ENCODE measurements at places on chromosomes 12 and 14. TPM values are rescaled to one million over a fixed set of nuclear protein-coding genes. Genes with fewer than 3 reads are reported as not detected.

- no peaks in the 10 kb centered on the region for H3K36me3 ChIP-seq
- H3K4me1 ChIP-seq: no peaks in the 10 kb centered on the region
Measured at GRCh38 chr14:90545382-90545781, 148.6 kb downstream of the CALM1 start.

DNA sequence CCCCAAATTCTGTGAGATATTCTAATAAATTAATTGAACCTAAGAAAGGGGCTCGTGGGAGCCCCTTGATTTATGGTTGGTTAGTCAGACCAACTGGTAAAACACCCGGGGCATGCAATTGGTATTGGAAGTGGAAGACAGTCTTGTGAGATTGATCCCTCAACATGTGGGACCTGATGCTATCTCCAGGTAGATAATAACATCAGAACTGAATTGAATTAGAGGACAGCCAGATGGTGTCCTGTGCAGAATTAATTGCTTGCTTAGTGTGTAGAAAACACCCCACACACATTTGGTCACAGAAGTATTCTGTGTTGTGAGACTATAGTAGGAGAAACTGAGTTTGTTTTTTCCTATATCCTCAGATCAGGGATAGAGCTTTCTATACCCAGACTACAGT is 22.0 kb downstream of the PYROXD1 start:
- no peak for DNase-seq
- no peak overlapping the region for H3K27ac ChIP-seq
- H3K4me1 ChIP-seq: peaks cover 35% of the 10 kb centered on the region
- no peak overlapping the region for H3K4me3 ChIP-seq

The OR4E2 gene
- not detected for total RNA-seq

The MANSC1 gene
- total RNA-seq: 0.31 TPM

The IL26 gene
- total RNA-seq: 1.00 TPM

The CLEC14A gene
- total RNA-seq: not detected
